ENCODE measurements at places on chromosomes 12 and 14.

DNA sequence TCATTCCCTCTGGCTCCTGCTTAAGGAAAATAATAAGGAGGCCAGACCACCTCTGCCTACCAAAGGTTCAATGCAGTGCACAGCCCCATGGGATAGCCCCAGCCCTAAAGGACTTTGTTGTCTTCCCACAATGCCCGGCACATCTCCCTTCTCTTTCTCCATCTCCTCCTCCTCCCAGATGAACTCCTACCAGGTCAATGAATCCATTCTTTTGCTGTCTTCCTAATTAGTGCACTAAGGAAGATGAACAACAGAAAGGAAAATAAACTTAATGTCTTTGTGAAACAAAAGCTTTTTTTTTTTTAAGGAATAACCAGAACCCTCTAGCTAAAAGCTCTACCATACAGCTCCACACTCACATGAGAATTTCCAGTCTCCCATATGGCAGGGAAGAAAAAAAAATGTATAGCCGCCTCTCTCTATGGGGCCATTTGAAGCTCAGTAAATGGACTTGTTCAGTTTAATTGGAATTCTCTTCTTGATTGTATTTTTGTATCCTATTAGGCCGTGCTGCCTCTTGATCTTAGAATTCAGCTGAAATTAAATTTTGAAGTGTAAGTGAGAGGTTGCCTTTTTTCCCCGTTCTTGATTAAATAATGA is 41.8 kb upstream of the HSPB8 start:
- H3K27ac ChIP-seq, result no peak overlapping the region
- no peak for DNase-seq
- no peaks in the 10 kb centered on the region for H3K27me3 ChIP-seq
- no peaks in the 10 kb centered on the region for H3K36me3 ChIP-seq
- no peaks in the 10 kb centered on the region for H3K4me1 ChIP-seq
- no peak overlapping the region for H3K4me3 ChIP-seq

GRCh38 chr14:102464846-102465341 is 44.7 kb downstream of the ANKRD9 start:
- H3K4me1 ChIP-seq, result no peaks in the 10 kb centered on the region
- no peak for DNase-seq
- no peaks in the 10 kb centered on the region for H3K27me3 ChIP-seq
- no peaks in the 10 kb centered on the region for H3K36me3 ChIP-seq

GRCh38 chr12:92452763-92453162 is 250.0 kb upstream of the PLEKHG7 start:
- no peaks in the 10 kb centered on the region for H3K27me3 ChIP-seq
- no peaks in the 10 kb centered on the region for H3K4me1 ChIP-seq
- no peak overlapping the region for H3K4me3 ChIP-seq
- no peak for DNase-seq

DNA sequence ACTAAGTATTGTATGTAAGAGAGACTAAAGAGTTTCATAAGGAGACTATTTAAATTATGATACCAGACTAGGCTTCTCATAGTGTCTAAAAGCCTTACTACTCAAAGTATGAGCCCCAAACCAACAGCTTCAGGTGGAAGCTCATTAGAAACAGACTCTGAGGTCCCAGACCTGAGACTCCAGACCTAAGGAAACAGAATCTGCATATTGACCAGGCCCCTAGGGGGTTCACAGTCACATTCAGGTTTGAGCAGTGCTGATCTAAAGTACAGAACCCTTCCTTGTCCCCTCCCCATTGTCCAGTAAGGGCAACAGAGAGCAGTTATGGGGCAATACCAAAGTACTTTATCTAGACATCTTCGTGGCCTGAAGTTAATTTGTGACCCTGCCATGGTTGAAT is 87.7 kb downstream of the SSPN start:
- H3K36me3 ChIP-seq, result no peaks in the 10 kb centered on the region
- H3K27ac ChIP-seq, result no peak overlapping the region
- no peaks in the 10 kb centered on the region for H3K27me3 ChIP-seq
- no peak overlapping the region for H3K4me3 ChIP-seq
- H3K4me1 ChIP-seq, result no peaks in the 10 kb centered on the region

DNA sequence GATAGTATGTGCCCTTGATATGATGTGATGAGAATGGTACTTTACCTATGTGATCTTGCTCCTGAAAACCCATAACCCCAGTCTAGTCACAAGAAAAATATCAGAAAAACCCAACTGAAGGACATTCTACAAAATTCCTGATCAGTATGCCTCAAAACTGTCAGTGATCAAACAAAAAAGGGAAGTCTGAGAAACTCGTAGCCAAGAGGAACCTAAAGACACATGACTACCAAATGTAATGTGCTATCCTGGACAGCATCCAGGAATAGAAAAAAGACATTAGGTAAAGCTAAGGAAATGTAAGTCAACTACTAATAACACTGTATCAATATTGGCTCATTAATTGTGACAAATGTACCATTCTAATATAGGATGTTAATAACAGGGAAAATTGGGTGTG is 4.1 kb upstream of the WIF1 start:
- H3K27ac ChIP-seq, result no peak overlapping the region
- no peaks in the 10 kb centered on the region for H3K27me3 ChIP-seq
- no peaks in the 10 kb centered on the region for H3K4me1 ChIP-seq

GRCh38 chr12:68454892-68455291 is 122.7 kb upstream of the MDM1 start:
- no peak for DNase-seq
- no peaks in the 10 kb centered on the region for H3K36me3 ChIP-seq
- H3K4me1 ChIP-seq, result no peaks in the 10 kb centered on the region
- H3K27me3 ChIP-seq, result no peaks in the 10 kb centered on the region
- no peak overlapping the region for H3K27ac ChIP-seq
- no peak overlapping the region for H3K4me3 ChIP-seq
